Hematopoietic multipotent progenitor cell (in vitro differentiated cells): ENCODE measurements at places on chromosomes 6 and 20. TPM values are rescaled to one million over a fixed set of nuclear protein-coding genes. Genes with fewer than 3 reads are reported as not detected.

DNA sequence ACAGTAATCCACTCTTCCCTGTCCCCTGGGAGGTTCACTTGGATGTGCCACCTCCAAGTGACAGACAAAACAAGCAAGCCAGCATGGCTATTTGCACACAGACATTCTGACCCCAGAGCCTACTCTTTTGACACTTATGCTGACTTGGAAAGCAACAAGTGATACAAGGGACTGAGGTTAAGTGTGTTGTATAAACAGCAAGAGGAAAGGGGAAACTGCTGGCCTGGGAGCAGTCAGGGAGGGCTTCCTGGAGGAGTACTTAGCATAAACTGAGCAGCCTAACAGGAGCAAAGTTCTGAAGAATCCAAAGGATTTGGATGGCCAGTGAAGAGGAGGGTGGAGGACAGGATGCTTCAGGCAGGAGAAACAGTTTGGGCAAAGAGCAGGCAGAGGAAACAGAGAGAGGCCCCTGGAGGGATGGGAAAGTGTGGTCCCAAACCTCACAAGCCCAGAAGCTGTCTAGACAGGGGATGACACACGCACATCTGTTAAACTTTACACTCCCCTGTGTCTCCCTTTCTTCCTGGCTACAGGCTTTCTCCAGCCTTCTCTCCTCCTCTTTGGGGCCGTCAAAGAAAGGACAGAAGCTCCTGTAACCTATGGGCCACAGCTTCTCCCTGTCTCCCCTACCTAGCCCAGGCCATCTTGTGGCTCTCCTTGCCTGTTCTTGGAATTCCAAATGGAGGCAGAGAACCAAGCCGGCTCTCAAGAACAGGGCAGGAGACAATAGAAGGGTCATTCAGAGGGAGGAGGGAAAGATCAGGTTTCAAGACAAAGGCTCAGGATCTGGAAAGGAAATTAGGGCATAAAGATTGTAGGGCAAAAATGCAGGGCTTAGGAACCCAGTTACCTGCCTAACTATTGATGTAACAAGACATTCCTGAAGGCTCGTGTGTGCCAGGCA, 19.3 kb downstream of the SULF2 start:
- DNase-seq = no peak

DNA sequence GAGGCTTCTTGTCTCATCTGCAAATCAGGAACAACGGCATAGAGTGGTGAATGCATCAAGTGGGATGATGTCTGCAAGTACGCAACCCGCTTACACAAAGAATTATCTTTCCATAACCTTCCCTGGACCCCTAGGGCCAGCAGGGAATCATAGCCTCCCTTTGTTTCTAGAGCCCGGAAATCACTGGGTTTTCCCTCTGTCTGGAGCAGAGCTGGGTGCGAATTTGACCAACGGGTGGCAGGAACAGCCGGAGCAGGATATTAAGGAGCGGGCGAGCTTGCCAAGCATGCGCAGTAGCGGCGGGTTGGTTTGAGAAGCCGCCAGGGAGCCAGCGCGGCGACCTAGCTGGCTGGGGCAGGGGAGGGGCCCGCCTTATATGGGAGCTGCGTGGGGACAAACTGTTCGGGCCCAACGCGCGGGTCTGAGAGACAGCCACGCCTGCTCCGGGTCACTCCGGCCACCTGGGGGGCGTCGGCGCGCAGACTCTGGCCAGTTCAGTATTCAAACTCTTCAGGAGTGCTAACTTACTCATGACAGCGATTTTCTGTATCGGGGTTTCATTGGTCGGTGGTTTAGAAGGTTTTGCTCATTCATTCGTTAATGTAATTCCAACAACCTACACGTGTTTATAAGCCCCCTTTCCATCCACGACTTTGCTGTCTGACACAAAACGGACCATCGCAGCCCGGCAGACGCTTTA, 1.6 kb upstream of the KIF16B start:
- peak; percentile 21 for DNase-seq

DNA sequence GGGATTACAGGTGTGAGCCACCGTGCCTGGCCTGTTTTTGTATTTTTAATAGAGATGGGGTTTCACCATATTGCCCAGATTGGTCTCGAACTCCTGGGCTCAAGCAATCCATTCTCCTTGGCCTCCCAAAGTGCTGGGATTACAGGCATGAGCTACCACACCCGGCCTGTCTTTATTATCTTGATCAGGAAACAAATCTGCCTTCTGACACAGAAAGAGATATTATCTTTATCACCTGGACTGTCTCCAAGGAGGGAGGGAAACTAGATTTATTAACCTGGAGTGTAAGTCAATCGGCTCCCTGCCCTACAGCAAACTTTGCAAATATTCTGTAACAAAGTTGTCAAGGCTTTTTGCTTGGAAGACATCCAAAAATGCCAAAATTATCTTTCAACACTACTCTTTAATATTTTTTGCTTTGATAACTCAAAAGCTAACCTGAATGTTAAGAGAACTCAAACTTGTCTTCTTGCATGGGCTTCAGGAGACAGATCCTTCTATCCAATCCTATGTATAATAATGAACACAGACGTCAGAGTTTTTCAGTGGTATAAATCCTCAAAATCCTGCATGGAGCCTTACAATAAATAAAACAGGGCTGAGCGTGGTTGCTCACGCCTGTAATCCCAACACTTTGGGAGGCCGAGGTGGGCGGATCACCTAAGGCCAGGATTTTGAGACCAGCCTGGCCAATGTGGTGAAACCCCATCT, 85.0 kb upstream of the LOC128125822 start:
- no peak for DNase-seq

DNA sequence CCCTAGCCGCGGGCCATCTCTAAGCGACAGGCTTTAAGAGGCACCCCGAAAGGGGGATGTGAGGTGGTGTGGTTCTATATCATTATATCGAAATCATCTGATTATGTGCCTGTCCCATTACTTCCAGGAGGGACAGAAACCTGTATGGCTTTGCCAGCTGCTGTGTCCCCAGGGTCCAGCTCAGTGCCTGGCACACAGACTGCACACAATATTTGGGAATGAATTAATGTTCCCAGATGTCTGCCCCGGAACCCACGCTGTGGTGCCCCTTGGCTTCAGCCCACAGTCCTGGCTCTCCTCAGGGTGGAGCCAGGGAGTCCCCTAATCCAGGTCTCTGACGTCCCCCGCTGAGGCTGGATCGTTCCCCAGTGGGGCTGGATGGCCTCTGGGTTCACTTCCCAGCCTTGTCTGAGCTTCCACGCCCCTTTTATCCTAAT, 8.9 kb upstream of the AHCY start:
- DNase-seq = no peak

GRCh38 chr6:21396313-21396712, 197.2 kb upstream of the SOX4 start:
- DNase-seq = no peak

DNA sequence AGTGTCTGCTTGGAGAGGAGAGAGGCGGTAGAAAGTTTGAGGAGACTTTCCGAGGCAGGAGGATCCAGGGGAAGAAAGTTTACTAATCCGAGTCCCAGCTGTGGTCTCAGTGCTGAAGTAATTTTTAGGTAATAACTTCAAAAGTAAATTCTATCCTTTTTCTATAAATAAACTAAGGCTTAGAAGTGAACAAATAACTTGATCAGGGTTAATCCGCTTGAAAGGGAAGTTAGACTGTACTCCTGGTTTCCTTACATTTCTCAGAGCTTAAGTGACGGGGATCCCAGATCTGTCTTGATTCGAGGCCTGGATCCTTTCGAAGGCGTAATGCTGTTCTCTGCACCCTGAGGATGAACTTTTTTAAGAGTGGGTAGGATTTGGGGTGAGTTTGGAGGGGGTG, 2.6 kb downstream of the STK35 start:
- no peak for DNase-seq

CALHM4 gene
- not detected for total RNA-seq

WFDC10B gene
- not detected for total RNA-seq
